ENCODE measurements at places on chromosomes 7 and 10. TPM values are rescaled to one million over a fixed set of nuclear protein-coding genes. Genes with fewer than 3 reads are reported as not detected.

Gene LRRTM3
- not detected for total RNA-seq

Gene KIF5B
- 124 TPM for total RNA-seq

Gene AIFM2
- total RNA-seq = 9.2 TPM

Gene VPS37D
- 3.6 TPM for total RNA-seq

Gene PON1
- total RNA-seq = not detected

Gene CALN1
- not detected for total RNA-seq

Gene STOX1
- total RNA-seq = 0.12 TPM

Gene OR6B1
- not detected for total RNA-seq

Gene IL6
- total RNA-seq = 20.2 TPM

Gene ABCB1
- 0.12 TPM for total RNA-seq

Gene OPN4
- total RNA-seq = not detected

Gene STAMBPL1
- 30.5 TPM for total RNA-seq

Gene C10orf143
- total RNA-seq = 1.3 TPM

Gene PTPN20
- 3.8 TPM for total RNA-seq

Gene EPO
- not detected for total RNA-seq

Gene GPR26
- not detected for total RNA-seq

Gene GDF10
- not detected for total RNA-seq

Gene WNT8B
- not detected for total RNA-seq

Gene CALHM3
- total RNA-seq = not detected

Gene ITPRID1
- total RNA-seq = not detected

Gene MALRD1
- 3.7 TPM for total RNA-seq

Gene PLAU
- total RNA-seq = 123 TPM

Gene MYL10
- not detected for total RNA-seq

Gene PPP1R9A
- 1.6 TPM for total RNA-seq

Gene SLC26A5
- not detected for total RNA-seq

Gene LIPJ
- total RNA-seq = not detected

Gene HOXA11
- not detected for total RNA-seq

Gene LBX1
- total RNA-seq = not detected

Gene GCK
- 0.36 TPM for total RNA-seq

Gene VAX1
- total RNA-seq = not detected

Gene LIPN
- not detected for total RNA-seq

Gene FGFBP3
- 0.97 TPM for total RNA-seq

Gene IL2RA
- not detected for total RNA-seq

Gene DGKB
- 0.32 TPM for total RNA-seq

Gene PNLIPRP2
- not detected for total RNA-seq

Gene KCND2
- 0.65 TPM for total RNA-seq

Gene SFRP5
- total RNA-seq = not detected

Gene C10orf62
- not detected for total RNA-seq

Gene MYOZ1
- 0.12 TPM for total RNA-seq

Gene FAM149B1
- 29.9 TPM for total RNA-seq

Gene ABHD11
- total RNA-seq = 5.2 TPM

Gene TUBAL3
- total RNA-seq = not detected

Gene NFE2L3
- total RNA-seq = 0.16 TPM

Gene MEPCE
- 34.2 TPM for total RNA-seq

Gene OPN1SW
- not detected for total RNA-seq

Gene RAB19
- total RNA-seq = not detected

Gene DAGLB
- 17.2 TPM for total RNA-seq

Gene CALY
- not detected for total RNA-seq

Gene SPDYE2B
- total RNA-seq = not detected

Gene LRGUK
- 0.36 TPM for total RNA-seq

Measured in hair follicle dermal papilla cell (primary cell).